ENCODE measurements at places on chromosomes 5 and 9.

DNA sequence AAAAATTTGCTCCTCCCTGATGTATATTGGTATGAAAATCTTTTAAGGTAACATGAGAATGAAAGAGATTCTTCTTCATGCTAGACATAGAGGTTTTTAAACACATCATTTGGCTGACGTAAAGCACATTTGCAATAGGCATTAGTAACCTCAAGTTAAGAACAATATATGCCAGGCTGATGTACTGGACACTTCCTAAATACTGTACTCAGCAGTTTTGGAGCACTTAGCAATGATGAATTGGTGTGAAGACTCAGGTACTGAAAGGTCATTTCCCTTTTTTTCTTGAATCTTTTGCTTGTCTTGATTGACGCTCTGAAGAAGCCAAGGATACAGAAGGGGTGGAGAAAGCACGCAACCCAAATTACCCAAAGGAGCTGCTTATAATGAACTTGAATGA is 322.5 kb downstream of the PDE4D start:
- no peak for DNase-seq

DNA sequence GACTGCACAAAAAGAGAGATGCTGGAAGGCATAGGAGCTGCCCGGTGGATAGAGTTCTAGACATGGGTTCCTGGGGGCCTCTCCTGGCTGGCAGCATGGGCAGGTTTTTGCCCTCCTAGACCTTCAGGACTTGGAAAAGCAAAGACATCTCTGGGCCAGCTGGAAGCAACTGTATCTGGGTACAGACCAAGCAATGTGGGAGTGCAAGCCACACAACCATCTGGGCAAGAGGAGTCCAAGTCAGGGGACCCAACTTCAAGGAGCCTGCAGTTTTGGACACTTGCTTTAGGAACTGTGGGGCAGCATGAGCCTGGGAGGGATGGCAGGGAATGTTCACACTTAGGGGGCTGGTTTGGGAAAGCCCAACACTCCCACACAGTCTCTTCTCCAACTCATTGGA is 323.3 kb downstream of the GADD45G start:
- DNase-seq: no peak

- DNase-seq: no peak
Measured at GRCh38 chr9:114613087-114613486, 2.0 kb downstream of the TMEM268 start.

DNA sequence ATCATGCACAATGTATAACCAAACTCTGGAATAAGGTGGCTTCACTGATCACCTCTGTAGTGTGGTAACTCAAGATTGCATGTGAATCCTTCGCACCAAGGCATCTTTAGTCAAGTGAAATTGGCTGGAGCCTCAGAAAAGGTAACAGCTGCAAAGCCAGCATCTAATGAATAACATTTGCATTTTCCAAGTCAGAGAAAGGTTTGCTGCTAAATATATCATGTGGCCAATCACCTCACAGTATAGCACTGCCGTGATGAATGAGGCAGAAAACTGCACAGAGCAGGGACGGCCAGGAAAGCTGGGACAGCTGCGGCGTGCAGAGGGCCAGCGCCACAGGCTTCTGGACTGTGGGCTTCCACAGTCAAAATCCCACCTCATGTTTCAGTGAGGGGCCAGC is 18.5 kb downstream of the MRPS27 start:
- no peak for DNase-seq
